GM12878 (cell line): ENCODE measurements at places on chromosomes 4 and X.

DNA sequence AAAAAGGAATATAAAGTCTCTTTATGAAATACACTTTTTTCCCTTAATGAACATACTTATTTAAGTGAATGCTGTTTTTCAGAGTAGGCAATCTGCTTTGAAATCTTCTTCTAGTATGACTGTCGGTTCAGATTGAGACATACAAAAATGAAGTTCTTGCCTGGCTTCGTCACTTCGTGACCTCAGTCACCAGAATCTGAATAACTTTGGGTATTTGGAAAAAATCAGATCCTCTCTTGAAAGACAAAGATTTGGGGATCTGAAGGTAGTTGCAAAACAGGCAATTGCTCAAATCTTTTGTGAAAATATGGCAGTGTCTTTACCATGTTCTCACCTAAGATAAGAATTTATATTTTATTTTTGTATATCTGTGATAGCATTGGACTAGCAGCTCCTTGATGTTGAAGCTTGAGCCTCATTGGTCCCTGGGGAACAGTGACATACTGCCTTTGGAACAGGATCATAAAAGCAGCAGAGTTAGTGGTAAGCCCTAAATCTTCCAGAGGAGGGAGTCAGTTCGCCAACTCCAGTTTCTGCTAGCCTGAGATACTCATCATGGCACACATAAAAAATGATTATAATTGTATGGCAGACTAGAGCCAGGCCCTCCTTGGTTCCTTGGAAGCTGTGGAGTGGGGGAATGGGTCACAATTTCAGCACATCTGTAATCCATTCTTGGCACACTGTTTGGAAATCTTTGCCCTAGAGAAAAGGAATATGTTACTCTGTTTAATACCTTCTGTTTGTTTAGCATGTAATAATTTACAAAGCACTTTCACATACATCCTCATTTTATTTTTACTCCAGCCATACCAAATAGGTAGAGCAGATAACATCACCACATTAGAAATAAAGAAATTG is 5.0 kb downstream of the ARFIP1 start:
- DNase-seq = no peak

- DNase-seq = no peak
These were observed 22.6 kb downstream of the PLS3 start for GRCh38 chrX:115583496-115584004.

DNA sequence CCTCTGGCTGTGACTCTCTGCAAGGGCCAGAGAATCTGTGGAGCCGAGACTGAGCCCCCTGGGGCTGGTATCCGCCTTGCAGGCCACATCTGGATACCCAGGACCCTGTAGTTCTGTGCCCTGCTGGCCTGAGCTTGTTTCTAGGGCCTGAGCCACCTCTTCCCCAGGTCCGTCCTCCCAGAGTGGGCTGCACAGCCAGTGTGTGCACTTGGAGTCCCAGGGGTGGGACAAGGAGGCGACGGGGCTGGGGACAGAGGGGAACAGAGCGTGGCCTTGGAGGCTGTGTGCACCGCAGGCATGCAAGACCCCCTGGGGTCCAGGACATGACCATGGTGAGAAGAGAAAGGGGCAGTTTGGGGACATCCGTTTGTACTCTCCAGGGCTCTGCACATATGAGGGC is 105.5 kb downstream of the SORCS2 start:
- DNase-seq = no peak

- DNase-seq = no peak
These were observed 4.3 kb downstream of the CLGN start for GRCh38 chr4:140423106-140423505.

DNA sequence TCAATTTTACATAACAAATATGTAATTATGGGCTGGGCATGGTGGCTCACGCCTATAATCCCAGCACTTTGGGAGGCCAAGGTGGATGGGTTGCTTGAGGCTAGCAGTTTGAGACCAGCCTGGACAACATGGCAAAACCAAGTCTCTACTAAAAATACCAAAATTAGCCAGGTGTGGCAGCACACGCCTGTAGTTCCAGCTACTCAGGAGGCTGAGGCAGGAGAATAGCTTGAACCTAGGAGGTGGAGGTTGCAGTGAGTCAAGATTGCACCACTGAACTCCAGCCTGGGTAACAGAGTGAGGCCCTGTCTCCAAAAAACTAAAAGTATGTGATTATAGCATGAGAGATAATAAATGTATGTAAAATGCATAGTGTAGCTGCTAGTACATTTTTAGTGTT is 229.0 kb downstream of the PPARGC1A start:
- DNase-seq = no peak

DNA sequence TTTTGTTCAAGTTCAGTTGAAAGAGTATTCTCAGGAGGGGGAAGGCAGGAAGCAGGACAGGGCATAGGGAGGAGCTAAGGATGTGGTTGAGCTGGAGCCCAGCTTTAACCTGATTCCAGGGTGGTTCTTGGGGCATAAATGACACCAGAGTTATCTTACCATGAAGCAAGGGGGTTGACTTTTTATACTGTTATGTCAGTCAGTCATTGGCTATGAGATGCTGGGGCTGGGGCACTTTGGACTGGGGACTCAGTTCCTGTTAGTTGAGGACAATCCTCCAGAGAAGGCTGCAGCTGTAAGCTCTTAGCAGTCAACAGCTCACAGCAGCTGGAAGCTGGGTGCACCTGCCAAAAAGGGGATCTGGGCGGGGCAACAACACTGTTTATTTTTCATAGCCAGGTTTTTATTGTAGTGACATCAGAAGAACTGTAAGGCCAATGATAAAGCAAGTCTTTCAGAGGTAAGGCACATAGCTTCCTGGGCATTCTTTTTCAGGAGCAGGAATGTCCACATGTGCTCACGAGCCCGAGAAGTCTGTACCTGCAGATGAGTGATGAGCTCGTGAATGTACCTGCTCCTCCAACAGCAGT is 78.5 kb downstream of the MID1IP1 start:
- DNase-seq = no peak

DNA sequence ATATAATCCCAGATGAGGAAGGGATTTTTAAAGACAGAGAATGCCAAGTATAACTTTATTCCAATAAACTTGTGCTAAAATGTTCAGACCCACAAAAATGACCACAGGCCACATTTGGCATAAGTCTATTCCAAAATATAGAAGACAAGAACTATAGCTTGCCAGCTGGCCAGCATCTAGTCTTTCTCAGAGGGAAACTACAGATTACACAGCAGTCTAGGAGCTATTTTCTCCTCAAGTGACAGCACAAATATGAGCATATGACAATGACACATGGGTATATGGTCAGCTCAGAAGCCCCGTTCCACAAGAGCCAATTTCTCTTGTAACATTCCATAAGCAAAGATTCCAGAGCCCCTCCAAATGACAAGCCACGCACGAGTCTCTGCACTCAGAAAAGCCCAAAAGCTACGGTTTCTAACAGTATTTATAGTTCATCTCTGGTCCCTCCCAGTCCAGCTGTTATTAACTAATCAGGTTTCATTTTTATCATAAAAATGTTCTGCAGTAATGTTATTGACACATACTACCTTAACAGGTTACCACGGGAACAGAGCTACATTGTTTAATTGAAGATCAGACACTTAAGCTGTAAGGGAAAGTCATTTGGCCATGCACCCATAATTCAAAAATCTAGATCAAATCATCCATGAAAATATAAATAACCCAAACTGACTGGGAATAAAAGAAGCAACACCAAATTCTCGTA is 70.3 kb downstream of the RAB28 start:
- no peak for DNase-seq
